ENCODE measurements at places on chromosomes 4 and X. TPM values are rescaled to one million over a fixed set of nuclear protein-coding genes. Genes with fewer than 3 reads are reported as not detected.

- H3K27me3 ChIP-seq, result no peaks in the 10 kb centered on the region
- H3K36me3 ChIP-seq, result no peaks in the 10 kb centered on the region
- H3K27ac ChIP-seq, result no peak overlapping the region
- H3K4me3 ChIP-seq, result no peak overlapping the region
- H3K4me1 ChIP-seq, result no peaks in the 10 kb centered on the region
These were observed 882.4 kb downstream of the C4orf33 start for GRCh38 chr4:129978315-129978714.

- no peaks in the 10 kb centered on the region for H3K4me1 ChIP-seq
- H3K27ac ChIP-seq, result no peak overlapping the region
- no peaks in the 10 kb centered on the region for H3K36me3 ChIP-seq
- no peak overlapping the region for H3K4me3 ChIP-seq
- H3K27me3 ChIP-seq, result no peaks in the 10 kb centered on the region
- no peak for DNase-seq
These were observed 38.2 kb upstream of the ABCG2 start for GRCh38 chr4:88196523-88197185.

The ERVMER34-1 gene
- polyA plus RNA-seq, result 0.03 TPM

- no peaks in the 10 kb centered on the region for H3K4me1 ChIP-seq
- DNase-seq, result no peak
- no peaks in the 10 kb centered on the region for H3K36me3 ChIP-seq
- no peaks in the 10 kb centered on the region for H3K27me3 ChIP-seq
These were observed 185.6 kb downstream of the ADAMTS3 start for GRCh38 chr4:72383439-72383838.
